ENCODE measurements at places on chromosomes 11 and 22.

DNA sequence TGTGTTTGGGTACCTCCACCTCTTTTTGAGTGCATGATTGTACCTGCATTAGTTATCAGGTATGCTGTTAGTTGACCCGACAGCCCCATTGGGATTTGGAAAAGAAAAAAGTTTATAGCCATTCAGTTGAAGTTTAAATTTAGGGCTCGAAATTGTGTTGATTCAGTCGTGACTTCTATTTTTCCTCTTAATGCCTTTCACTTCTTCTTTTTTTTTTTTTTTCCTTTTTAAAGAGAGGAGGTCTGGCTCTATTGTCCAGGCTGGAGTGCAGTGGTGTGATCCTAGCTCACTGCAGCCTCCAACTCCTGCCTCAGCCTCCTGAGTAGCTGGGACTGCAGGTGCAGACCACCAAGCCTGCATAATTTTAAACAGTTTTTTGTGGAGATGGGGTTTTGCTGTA lies 2.3 kb downstream of the STT3A start:
- no peak for DNase-seq

GRCh38 chr11:95299078-95299679 lies 68.2 kb upstream of the SESN3 start:
- DNase-seq: no peak

DNA sequence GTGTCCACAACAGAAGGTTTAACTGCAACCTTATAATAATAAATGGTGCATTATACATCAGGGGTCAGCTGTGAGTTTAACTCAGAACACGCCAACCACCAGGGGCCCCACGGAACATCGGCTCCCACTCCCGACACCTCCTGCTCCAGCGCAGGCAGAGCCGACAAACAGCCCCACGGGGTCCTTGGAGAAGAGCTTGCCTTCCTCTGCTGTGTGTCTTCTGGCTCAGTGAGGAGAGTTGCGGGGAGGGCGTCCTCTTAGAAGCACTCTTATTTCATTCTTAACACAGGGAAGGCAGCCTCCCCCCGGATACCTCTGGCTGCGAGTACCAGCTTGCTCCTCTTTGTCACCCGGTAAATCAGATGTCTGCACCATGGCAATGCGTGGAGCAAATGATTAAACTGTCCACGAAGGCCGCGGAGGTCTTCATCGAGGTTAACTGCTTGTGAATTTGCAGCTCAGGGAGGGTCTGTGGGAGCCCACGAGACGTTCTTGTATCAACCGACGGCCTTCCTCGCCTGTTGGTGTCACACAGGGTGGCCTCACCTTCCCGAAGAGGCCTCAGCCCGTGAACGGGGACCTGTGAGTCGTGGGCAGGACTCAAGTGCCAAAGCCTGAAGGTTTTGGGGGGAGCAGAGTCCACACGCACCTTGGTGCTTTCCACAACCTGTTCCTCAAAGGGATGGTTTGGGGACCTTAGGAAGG lies 464.0 kb downstream of the BRD1 start:
- no peak for DNase-seq

DNA sequence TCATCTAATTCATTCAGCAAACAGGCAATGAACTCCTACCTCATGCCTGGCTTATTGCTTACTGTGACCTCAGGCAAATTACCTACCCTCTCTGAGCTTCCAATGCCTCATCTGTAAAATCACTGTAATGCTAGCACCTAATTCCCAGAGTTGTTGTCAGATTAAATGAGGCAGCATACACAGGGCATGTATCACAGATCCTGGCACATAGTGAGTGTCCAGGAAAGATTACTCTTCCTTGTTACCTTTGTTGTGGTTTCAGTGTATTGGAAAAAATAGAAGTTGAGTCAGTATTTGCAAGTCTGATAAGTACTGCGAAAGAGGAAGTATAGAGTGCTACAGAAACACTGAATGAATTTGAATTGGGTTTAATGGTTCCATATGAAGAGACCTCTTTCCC lies 26.4 kb upstream of the LRRC55 start:
- no peak for DNase-seq

- DNase-seq: no peak
These were observed 36.1 kb upstream of the TSPAN18 start for GRCh38 chr11:44690651-44691050.

- DNase-seq: peak; percentile 90
These were observed 161.7 kb downstream of the ATG16L2 start for GRCh38 chr11:72975778-72976521.

DNA sequence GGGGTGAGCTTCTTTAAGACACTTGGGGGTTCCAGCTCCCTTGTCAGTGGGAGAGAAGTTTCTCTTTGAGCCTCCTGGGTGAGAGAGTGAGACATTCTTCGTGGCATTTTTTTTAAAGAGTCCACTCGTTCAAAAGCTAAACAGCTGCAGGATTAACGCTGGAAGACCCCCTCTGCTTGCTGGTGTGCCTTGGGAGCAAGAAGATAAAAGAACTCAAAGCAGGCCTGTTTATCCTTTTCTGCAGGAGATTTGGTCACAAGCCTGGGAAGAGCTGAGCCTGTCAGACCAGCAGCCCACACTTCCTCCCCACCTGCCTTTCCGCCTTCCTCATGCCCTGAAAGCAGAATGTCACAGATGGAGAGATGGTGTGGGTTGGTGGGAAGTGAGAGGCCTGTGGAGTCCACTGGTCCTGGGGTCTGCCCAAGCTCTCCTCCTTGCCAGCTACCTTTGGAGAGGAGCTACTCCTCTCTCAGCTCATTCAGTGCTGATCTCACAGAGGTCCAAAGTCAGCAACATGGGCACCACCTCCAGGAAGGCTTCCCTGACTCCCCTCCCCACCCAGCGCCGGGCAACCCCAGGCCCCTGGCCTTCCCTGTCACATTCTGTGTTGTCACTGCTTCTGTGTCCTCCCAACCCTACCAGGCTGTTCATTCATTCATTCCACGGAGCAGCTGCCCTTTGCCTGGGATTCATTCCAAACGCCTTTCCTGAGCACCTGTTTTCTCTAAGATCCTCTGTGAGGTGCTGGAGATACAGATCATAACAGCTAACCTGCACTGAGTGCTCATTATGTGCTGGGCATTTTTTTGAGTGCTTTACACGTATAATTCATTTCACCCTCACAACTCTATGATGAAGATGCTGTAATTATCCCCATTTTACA lies 6.7 kb downstream of the GDPD5 start:
- DNase-seq: no peak

DNA sequence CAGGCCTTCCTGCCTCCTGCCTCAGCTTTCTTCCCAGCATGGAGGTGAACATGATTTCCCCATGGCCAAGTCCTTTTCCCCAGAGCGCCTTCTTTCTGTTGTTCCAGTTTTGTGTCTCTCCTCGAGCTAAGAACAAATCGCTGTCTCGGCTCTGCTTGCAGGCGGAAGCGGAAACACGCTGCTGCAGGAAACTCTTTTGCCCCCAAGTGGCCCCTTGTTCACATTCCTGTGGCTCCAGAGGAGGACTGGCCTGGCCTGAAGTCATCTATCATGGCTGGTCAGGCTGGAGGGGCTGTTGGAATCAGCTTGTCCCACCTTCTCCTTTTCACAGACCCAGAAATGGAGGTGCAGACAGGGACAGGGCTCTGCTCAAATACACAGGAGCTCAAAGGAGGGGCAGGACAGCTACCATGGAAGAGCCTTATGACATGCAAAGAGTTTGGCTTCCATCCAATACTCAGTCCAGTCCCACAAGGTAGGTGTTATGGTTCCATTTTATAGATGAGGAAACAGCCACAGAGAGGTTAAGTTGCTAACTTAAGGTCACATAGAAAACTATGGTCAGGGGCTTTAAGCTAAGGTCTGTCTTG lies 182.2 kb upstream of the SYT13 start:
- DNase-seq: peak; percentile 68

DNA sequence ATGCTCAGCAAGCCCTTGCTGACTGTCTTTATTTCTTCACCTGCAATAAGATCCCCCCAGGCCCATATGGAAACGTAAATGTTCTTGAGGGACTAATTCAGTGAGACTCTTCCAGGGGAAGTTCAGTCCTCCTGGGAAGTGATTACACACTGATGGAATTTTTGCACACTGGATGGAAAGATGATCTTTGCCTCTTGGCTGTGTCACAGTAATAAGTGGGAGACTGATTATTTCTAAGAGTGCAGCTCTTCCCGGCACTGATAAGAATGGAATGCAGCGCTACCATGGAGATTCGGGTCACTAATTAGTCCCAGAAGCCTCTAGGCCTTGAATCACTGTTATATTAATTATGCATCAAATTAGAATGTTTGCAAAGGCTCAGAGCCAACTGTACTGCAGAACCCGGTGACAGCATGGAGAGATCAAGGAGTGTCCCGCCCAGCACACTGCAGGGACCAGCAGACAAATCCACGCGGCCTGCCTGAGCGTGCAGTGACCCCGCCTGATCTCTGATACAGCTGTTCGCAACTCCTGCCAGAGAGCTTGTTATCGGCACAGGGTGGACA lies 178.3 kb downstream of the SNX19 start:
- peak; percentile 81 for DNase-seq

- no peak for DNase-seq
These were observed 18.7 kb downstream of the SSH3 start for GRCh38 chr11:67322049-67322448.

GRCh38 chr11:112831969-112832766 lies 129.1 kb upstream of the NCAM1 start:
- no peak for DNase-seq

DNA sequence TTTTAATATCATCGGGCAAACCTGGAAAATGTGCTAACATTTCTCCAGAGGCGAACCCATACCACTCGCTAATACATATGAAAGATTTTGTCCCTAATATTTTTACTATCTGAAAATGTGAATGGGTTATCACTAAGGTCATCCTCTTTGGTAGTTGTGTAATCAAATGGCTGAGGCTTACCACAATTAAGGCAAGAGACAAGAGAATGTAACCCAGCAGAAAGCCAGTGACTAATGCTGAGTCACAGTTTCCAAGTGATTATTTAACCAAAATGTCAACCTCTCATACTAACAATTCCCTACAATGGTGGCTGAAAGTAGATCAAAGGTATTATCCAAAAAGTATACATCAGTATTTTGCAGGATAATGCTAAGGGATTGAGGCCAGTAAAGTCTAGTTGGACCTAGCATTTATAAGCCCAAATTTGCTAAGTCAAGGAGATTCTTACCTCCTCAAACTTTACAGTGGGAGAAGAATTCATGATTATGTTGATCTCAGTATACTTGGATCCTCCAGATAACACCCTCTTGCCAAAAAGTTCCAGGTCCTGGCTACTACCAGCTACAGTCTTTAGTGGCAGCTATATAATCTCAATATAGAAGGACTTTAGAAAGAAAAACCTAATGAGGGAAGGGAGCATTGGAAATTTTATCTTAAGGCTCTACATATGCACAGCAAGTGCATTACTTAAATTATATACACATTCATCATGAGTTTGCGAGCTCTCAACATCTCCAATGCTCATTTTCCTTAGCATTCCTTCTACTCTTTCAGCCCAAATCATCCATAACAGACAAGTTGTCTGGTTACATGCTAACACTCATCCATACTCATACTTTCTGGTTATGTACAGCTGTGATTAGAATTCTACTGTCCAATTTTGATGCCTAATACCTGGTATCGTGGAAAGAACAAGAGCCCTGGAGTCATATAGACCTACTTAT lies 25.4 kb downstream of the SIK3 start:
- peak; percentile 91 for DNase-seq

- no peak for DNase-seq
These were observed 248.9 kb upstream of the NARS2 start for GRCh38 chr11:78823588-78823987.

DNA sequence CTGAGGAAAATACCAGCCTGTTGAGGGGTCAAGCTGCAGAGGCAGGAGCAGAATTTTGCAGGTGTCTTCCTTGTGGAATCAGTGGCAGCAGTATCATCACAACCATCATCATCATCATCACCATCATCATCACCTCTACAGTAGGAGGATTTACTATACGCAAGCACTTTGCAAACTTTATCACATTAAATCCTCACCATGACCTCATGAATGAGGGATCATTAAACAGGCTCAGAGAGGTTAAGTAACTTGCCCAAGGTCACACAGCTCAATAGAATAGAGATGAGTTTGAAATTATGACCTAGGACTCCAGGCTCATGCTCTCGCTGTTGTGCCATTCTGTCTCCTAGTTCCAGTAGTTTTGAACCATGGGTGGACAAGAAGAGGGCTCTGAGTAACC lies 25.6 kb downstream of the PTPN5 start:
- no peak for DNase-seq

- DNase-seq: no peak
These were observed 130.3 kb upstream of the TBCEL start for GRCh38 chr11:120893440-120894201.

GRCh38 chr11:117604336-117604995 lies 192.6 kb downstream of the DSCAML1 start:
- no peak for DNase-seq

GRCh38 chr11:60878245-60879101 lies 11.1 kb downstream of the ZP1 start:
- DNase-seq: no peak

GRCh38 chr11:28303477-28304191 lies 195.4 kb downstream of the METTL15 start:
- DNase-seq: peak; percentile 23

GRCh38 chr11:96456111-96456510 lies 66.3 kb downstream of the JRKL start:
- DNase-seq: no peak

DNA sequence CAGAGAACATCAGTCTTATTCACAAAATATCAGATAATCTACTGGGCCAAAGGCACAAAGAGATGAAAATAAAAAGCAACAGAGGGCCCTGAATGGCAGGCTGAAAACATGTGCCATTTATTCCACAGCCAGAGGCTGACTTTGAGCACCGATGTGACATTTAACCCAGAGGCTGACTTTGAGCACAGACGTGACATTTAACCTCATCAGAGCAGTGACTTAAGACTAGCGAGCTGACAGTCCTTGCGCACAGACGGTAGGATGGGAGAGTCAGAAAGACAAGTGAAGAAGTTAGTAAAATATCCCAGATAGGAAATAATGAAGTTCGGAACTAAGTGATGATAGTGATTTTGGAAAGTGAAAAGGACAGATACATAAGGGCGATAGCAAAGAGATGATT lies 65.3 kb downstream of the FLI1 start:
- no peak for DNase-seq

- DNase-seq: no peak
These were observed 17.3 kb upstream of the PANX2 start for GRCh38 chr22:50153056-50153755.

DNA sequence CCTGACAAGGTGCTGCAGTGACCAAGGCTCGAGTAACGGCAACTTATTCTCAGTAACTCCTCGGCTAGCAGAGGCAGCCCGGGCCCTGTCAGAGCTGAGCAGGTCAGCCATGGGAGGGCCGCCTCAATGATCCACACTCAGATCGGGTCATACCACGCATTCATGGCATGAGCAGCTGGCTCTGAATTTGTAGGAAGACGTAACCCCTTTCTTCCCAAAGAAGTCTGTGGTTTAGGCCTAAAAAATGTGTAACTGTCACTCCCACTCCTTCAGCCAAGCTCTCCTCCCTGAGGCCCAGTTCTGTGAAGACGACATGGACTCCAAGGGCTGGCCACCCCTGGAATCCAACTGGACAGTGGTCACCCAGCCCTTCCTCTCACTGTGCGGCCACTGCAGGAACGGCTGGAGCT lies 30.0 kb downstream of the PPP2R1B start:
- peak; percentile 78 for DNase-seq

- DNase-seq: no peak
These were observed 27.8 kb upstream of the UBASH3B start for GRCh38 chr11:122627745-122628144.

GRCh38 chr11:43959321-43959995 lies 17.0 kb downstream of the C11orf96 start:
- DNase-seq: no peak

- DNase-seq: peak; percentile 85
These were observed 25.6 kb upstream of the SUSD2 start for GRCh38 chr22:24155627-24156140.

GRCh38 chr11:120212259-120212878 lies 1.5 kb downstream of the OAF start:
- no peak for DNase-seq

Measured in cardiac muscle cell (in vitro differentiated cells and primary cell).